CD4-positive, alpha-beta T cell treated with Interleukin-17A for 4 hours (primary cell): ENCODE measurements at places on chromosomes 7 and 10.

- no peak for DNase-seq
Observed at GRCh38 chr7:42285383-42285824, 48.4 kb upstream of the GLI3 start.

DNA sequence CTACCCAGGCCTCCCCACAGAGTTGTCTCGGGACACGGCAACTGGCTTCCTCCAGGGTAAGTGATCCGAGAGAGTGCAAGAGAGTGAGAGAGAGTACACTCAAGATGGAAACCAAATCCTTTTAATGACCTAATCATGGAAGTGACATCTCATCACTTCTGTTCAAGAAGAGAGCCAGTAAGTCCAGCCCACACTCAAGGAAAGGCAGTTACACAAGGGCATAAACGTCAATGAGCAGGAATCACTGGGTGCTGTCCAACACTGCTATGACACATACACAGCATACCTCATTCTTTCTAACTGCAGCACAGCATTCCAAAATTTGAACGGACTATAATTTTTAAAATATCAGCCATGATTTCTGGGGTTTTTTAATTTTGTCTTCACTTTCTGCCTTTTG is 29.3 kb upstream of the OSBPL3 start:
- DNase-seq, result no peak

DNA sequence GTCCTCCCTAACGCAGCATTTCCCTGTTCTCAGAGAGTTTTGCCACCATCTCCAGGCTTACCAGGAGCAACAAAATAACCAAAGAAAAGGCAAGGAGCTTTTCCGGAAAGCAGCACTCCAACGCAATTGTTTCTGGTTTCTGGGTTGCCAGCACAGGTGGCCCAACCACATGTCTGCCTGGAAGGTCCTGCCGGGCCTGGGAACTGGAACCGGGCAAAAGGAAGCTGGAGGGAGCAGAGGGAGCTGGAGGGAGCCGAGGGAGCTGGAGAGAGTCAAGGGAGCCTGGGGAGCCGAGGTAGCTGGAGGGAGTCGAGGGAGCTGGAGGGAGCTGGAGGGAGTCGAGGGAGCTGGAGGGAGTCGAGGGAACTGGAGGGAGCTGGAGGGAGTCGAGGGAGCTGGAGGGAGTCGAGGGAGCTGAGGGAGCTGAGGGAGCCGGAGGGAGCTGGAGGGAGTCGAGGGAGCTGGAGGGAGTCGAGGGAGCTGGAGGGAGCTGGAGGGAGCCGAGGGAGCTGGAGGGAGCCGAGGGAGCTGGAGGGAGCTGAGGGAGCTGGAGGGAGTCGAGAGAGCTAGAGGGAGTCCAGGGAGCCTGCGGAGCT is 54.6 kb downstream of the STK32C start:
- DNase-seq, result no peak

GRCh38 chr10:52027055-52027705 is 286.9 kb upstream of the DKK1 start:
- DNase-seq, result no peak

- DNase-seq, result no peak
Observed at GRCh38 chr7:52925332-52925731, 110.1 kb upstream of the POM121L12 start.

- DNase-seq, result peak; percentile 14
Observed at GRCh38 chr7:115008465-115009114, 86.7 kb downstream of the MDFIC start.

- DNase-seq, result no peak
Observed at GRCh38 chr10:5314840-5315239, 49.9 kb upstream of the UCN3 start.

DNA sequence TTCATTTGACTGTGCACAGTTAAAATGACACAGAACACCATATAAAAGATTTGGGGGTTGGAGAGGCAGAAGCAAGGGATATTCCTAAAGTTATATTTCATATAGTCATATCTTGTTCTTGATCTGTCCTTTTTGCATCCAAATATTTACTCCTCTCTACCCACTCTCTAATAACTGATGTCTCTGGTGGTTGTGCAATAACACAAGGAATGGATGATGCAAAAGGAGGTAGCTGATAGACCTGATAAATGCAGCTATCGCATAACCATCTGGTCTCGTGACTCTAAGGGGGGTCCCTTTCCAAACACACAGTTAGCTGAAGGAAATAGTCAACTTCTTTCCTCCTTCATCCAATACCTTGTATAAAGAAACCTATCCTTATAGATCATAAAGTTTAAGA is 123.1 kb downstream of the POLR1F start:
- no peak for DNase-seq

DNA sequence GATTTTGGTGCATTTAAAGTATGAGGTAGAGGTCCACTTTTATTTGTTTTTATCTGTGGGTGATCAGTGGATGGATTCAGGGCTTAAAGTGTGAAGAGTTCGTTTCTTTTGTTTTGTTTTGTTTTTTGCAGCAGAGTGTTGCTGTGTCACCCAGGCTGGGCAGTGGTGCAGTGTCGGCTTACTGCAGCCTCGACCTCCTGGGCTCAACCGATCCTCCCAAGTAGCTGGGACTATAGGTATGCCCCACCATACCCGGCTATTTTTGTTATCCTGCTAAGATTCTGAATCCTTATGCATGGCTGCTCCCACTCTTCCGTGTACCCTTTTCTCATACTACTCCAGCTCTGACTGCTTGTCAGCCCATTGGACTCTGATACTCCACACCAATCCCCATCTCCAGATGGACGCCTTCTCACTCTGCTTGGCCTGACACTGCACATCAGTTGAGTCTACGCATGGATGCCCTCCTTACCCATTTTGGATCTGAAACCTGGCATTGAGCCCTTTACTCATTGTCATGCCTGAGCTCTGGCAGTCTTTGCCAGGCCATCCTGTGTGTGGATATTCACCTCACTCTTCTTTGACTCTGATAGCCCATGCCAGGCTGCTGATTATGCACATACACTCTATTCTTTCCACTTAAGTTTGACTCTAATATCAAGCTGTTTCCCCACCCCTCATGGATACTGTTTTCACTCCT is 119.5 kb downstream of the CCSER2 start:
- DNase-seq, result no peak
